Dermis microvascular lymphatic vessel endothelial cell (primary cell): ENCODE measurements at places on chromosomes 2 and 18.

DNA sequence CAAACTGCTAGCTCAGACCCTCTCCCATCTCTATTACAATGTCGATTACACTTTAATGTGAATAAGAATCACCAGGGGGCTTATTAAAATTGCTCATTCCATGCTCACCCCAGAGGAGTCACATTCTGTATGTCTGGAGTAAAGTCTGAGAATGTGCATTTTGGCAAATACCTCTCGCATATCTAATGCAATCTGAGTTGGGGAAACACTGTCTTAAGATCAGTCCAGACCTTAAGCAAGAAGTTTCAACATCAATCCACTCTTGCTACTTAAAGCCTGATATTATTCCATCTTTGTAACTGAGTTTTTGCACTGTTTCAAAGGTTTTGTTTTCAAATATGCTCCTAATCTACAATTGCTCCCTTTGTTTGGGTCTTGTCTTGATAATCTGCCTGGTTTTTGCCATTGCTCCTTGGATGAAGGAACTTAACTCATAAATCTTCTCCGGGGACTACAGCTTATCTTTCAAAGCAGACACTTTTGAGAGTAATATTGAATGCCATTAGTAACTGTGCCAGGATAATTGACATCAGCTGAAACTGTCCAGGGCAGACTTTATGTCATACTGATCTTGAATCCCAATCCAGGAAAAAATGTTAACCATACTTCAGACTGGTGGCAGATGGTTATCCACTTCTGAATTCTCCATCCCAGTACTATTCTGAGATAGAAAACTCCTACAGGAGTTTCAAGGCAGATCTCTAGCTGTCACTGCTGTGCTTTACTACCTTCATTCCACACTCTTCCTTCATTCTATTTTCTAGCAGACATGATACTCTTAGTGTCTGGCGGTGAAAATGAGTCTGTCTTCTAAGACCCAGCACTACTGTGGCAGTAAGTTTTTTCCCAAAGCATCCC, 200.9 kb downstream of the ERBB4 start:
- DNase-seq = no peak

- DNase-seq = no peak
These were observed 56.5 kb downstream of the RPIA start for GRCh38 chr2:88747990-88748389.

DNA sequence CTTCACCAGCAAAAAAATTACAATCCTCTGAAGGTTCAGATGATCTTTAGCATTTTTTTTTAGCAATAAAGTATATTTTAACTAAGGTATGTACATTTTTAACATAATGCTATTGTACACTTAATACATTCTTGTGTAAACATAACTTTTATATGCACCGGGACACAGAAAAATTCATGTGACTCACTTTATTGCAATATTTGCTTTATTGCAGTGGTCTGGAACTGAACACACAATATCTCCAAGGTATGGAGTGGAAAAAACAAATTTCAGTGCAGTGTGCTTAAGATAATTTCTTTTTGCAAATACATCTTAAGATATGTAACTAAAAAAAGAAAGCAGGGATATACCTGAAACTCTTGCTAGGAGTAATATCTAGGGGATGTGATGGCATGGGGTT, 5.1 kb upstream of the TWSG1 start:
- no peak for DNase-seq

GRCh38 chr2:162661618-162662017, 176.9 kb downstream of the KCNH7 start:
- DNase-seq = no peak

GRCh38 chr18:56421647-56422046, 216.7 kb downstream of the TXNL1 start:
- no peak for DNase-seq

DNA sequence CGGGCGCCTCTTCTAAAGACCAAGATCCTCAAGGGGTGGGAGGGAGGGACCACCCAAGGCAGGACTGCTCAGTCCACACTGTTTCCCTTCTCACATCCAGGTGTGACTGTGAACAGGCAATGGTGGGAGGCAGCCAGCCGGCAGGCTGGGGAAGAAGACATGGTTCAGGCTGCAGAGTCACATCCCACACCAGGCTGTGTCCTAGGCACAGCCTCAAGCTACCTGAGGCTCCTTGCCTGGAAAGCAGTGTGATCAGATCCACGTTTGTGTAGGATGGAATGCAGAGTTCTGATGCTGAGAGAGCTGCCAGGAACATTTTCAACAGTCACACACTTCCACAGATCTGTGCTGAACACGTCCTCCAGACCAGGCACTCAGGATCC, 16.4 kb downstream of the SLC66A2 start:
- no peak for DNase-seq

DNA sequence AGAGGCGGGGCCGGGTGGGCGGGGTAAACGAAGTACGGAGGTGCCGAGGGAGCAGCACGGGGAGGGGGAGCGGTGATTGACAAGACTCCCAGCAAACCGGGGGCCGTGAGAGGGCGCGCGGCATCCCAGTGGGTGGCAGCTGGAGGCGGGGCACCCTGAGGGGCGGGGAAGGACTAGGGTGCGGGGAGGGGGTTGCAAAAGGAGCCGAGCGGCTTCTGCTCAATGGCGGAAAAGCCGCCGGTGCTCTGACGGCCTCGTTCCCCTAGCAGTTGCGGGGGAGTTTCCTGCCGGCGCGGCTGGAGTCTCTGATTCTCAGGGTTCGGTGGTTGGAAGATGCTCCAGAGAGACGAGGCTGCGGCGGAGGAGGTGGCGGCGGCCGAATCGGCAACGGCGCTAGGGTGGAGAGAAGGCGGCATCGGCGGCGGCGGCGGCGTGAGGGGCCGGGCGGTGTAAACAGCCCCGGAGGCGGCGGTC, at the start of gene PPM1B:
Gene PPM1B, plus strand, starts transcription at position 195 of the 474 bp plus-strand sequence. CDS start 32,325 bp downstream, outside the sequence.
- DNase-seq = no peak

DNA sequence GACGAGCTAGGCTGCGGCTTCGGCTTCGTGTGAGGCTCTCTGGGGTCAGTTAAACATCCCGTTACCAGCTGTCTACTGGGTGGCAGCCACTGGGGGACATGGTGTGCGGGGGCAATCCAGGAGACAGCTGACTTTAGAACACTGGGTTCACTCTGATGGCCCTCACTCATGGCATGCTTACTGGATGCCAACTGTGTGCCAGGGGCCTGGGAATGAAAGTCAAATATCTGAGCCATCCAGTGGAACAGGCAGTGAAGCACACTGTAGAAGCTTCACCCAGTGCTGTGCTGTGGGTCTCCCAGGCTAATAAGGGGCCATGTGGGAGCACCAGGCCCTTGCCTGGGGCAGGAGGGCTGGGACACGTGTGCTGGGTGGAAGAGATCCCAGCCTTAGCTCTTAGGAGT, 48.3 kb downstream of the GLI2 start:
- DNase-seq = no peak

GRCh38 chr18:13026583-13027270, 35.6 kb downstream of the CEP192 start:
- peak; percentile 36 for DNase-seq

DNA sequence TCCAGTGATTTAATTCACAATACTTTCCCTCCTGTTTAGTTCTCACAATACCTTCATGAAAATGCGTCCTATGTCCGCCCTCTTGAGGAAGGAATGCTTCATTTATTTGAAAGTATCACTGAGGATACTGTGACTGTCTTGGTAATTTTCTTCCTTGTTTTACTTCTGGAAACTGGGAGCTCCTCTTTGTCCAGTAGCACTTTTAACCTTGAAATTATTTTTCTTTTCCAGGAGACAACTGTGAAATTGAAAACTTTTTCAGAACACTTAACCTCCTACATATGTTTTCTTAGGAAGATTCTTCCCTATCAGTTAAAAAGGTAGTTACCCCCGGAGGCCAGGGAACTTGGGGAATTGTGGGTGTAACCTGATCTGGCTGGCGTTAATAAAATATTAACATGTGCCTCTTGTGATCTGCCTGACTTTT, 58.9 kb upstream of the STON1 start:
- DNase-seq = peak; percentile 67

GRCh38 chr2:242057379-242058040, 188.0 kb downstream of the RTP5 start:
- no peak for DNase-seq

GRCh38 chr2:2938481-2938880, 439.1 kb downstream of the EIPR1 start:
- no peak for DNase-seq

DNA sequence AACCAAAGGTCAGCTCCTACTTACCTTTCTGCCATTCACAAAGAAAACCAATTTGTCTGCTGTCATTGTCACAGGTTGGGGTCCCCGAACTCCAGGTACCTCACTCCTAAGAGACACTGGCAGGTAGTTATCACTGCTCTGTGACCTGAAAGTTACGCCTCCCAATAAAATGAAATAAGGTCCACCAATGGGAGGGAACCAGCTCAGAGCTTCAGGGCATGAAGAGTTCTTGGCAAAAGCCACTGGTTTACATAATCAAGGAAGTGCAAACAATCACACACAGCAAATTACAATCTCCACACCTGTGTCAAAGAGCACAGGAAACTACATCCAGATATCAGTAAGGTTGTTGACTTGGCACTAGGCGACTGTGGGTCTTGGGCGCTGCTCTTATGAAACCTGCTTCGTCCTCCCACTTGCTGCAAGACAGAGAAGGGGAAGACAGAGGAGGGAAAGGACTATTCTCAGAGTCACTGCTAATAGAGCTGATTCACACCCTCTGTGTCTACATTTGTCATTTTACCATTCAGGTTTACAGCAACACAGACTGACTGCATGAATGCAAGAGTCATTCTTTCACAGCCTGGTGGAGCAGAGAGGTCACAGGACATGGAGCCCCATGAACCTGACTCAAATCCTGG, at the start of gene XDH:
Gene XDH, minus strand, starts transcription at position 142 of the 641 bp plus-strand sequence. Its CDS starts 76 bp downstream, at position 66.
- no peak for DNase-seq

DNA sequence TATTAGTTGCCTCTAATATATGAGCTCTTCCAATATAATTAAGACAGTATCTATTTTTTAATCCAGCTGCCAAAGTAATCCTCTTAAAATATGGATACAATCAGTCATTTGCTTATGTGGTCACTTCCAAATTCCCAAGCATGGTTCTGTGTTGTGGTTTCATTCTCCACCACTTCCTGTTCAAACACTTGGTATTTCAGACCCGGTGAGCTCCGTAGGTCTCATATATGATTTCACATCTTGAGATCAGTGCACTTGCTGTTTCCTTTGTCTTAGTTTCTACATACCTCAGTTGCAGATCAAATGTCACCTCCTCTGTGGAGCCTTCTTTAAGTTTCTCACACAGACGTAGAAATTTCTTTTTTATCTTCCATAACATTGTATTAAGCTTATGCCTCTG, 254.2 kb downstream of the KCNS3 start:
- no peak for DNase-seq

DNA sequence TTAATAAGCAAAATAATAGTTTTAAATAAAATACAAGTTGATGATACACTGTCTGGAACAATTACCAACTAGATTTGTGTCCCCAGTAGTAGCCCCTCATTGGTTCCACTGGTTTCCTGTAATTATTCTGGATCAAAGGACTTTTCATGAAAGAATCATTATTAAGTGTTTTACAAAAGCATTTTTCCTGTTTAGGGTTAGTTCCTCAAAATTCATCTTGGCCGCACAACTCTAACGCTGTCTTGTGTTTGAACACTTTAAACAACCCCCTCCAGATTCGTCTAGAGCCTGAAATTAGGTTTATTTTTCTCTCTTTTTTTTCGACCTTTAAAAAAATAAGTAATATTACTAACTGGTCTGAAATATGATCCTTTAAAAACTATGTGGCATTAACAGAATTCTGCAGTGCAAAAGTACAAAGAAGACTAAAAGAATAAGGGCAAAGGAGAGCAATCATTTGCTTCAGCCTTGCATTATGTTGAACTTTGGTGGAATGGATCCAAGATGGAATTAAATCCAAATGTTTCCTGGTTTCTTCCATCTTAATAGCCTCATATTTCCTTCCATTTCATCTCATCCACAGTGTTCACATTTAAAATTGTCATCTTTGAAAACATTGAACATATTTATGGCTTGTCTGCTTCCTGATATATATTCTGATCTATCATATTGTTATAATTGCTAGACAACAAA, 678.4 kb downstream of the IRS1 start:
- no peak for DNase-seq

- DNase-seq = no peak
These were observed 430.6 kb downstream of the TMX3 start for GRCh38 chr18:68284236-68284780.

- no peak for DNase-seq
These were observed 186.6 kb downstream of the NRP2 start for GRCh38 chr2:205868773-205869333.

DNA sequence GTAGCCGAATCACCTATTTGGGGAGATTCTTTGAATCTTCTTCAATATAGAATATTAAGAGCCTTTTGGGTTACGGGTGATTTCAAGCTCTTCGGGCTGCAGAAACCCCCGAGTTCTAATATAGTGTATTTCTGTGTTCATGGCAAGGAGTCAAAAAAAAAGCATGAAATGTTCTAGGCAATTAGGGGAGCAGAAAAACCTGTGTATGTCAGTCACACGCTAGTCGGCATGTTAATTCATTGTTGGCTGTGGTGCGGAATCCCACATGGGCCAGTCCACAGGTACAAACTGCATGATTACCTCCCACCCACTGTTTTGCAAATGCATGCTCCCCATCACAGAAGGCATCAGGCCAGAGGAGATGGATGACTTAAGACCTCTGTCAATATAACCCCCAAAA, 161.9 kb downstream of the PID1 start:
- no peak for DNase-seq

DNA sequence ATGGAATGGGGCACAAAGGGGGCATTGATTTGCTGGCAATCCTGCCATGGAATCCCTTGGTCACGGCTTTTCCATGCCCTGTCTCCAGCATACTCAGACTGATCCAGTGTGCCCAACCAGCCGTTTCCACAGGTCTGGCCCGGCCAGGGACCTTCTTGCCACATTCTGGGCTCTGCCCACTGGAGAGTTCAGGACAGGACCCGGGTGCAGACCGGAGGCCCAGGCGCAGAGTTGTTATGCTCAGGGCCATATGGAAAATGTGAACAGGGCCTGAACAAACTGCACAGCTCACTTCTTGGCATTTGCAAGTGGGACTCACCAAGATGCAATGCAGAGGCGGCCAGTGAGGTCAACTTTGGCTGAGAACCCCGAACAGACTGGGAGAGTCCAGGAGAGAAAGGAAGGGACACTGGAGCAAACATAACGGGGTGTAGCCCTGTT, 15.6 kb upstream of the ASAP2 start:
- DNase-seq = peak; percentile 40

- DNase-seq = peak; percentile 70
These were observed 9.4 kb upstream of the CD302 start for GRCh38 chr2:159807183-159808031.

DNA sequence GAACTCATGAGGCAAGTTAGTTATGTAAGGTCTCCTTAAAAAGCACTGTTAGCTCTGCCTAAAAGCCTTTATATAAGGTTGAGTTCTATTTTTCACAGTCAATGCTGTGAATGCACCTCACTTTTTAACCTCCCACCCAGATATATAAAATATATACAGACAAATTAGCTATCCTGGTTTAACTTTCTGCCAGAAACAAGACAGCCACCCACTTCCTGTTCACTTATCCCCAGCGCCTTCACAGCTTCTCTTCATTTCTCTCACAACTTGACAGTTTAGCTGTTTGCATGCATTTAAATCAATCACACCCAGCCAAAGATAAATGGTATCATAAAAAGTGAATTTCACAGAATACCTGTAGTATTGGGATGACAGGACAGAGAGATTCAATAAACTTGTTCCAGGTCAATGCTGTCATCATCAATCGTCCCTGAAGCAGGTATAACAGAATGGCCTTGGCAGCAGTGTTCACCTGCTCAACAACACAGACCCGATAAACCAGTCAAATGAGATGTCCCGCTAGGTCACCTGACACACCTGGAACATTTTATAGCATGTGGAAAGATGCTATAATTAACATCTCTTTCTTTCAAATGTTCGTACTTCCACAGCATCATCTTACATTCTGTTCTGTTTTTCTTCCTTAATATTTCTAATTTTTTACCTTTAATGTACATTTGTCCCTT, 55.7 kb downstream of the RTTN start:
- no peak for DNase-seq
